ENCODE measurements at places on chromosomes 12 and 14.

DNA sequence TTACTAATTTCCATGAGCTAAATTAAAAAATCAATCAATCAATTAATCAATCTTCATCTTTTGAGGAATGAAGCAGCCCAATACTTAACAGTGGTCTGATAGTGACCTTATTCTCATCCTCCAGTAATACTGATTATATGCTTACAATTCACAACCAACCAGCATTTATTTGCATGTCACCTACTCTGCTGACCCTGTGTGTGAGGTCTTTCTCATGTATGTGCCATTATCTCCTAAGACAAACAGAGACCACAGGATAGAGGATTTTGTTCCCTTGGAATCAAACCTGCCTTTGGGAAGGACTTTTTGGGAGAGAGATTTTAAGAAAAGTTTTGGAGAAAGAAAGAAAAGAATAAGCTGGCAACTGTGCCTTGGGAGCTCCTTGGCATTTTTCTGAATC is 197.2 kb downstream of the NRXN3 start:
- DNase-seq, result no peak

DNA sequence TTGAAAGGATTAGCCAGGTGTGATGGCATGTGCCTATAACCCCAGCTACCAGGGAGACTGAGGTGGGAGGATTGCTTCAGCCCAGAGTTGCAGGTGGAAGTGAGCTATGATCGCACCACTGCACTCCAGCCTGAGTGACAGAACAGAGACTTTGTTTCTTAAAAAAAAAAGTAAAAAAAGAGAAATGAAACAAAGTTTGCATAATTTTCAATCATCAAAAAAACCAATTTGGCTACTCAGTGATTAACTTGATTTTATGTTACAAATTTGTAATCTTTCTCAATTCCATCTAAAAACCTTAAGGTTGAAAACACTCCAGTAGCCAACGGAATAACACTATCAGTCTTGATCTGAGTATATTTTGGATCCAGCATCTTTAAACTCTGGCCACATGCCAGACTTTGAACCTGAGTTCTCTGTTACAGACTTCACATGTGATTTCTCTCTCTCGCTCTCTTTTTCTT is 12.6 kb upstream of the DENND5B start:
- no peak for DNase-seq

- no peak for DNase-seq
These were observed 873.2 kb downstream of the NRXN3 start for GRCh38 chr14:79043194-79043889.

GRCh38 chr12:53907103-53907502 is 31.5 kb upstream of the HOXC13 start:
- DNase-seq, result no peak

GRCh38 chr12:26402648-26403047 is 207.3 kb downstream of the SSPN start:
- DNase-seq, result no peak

GRCh38 chr14:79584679-79585078 is 626.6 kb downstream of the DIO2 start:
- no peak for DNase-seq

DNA sequence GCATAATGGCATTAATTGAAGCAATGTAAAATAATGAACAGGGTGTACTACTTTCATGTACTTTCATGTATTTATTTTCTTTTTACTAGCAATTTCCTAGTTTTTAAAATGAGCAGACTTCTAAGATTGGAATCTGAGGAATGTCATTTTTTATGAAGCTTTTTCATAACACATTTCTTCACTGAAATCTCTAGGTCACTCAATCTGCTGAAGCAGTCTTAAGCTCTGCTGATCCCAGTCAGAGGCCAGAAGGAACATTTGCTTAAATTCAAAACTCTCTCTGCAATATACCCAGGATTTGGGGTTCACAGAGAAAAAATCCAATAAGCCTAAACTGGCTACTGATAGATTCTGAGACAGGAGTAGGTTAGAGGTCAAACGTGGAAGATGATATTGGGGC is 73.6 kb upstream of the CNTN1 start:
- DNase-seq, result no peak

DNA sequence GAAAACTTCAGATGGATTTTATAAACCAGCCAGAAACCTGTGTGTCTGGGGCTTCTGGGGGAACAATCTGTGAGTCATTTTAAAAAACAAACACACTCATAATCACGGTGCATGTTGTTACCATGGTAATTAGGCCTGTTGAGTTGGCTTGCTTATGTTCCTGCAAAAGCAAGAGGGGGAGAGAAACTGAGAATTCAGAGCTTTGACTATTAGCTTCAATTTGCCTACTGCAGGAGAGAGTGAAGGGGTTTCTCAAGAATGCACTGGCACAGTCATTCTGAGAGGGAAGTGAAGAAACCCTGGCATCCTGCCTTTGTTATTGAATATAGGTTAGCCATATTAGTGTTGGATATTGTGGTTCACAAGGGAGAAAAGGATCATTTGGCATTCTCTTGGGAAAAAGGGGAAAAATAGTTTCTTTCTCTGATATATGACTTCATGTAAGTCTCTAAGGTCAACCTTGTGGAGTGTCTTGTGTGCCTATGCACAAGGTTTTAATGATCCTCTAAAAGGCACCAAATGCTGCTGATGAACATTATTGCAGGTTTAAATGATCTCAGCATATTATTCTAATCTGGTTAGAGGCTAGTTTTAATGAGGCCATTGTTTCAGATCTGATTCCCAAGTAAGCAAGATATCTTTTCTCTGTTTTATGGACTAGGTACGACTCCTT is 12.9 kb downstream of the GNG2 start:
- no peak for DNase-seq

- DNase-seq, result no peak
These were observed 13.2 kb downstream of the PLBD1 start for GRCh38 chr12:14554281-14555007.

- DNase-seq, result no peak
These were observed 341.3 kb upstream of the FBXO33 start for GRCh38 chr14:39773387-39774126.

DNA sequence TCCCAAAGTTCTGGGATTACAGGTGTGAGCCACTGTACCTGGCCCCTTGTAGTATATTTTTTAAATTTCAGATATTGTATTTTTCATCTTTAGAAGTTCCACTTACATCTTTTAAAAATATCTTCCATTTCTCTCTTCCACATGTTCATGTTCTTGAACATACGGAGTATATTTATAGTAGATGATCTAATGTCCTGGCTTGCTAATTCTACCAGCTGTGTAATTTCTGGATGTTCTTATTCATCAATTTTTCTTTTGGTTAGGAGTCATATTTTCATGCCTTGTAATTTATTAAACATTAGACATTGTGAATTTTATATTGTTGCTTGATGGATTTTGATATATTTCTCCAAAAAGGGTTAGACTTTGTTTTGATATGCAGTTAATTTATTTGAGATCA is 30.8 kb downstream of the NTN4 start:
- no peak for DNase-seq

GRCh38 chr12:70692681-70693288 is 55.6 kb upstream of the PTPRB start:
- no peak for DNase-seq

- no peak for DNase-seq
These were observed 1028.9 kb upstream of the TMEM132C start for GRCh38 chr12:127238107-127238506.

DNA sequence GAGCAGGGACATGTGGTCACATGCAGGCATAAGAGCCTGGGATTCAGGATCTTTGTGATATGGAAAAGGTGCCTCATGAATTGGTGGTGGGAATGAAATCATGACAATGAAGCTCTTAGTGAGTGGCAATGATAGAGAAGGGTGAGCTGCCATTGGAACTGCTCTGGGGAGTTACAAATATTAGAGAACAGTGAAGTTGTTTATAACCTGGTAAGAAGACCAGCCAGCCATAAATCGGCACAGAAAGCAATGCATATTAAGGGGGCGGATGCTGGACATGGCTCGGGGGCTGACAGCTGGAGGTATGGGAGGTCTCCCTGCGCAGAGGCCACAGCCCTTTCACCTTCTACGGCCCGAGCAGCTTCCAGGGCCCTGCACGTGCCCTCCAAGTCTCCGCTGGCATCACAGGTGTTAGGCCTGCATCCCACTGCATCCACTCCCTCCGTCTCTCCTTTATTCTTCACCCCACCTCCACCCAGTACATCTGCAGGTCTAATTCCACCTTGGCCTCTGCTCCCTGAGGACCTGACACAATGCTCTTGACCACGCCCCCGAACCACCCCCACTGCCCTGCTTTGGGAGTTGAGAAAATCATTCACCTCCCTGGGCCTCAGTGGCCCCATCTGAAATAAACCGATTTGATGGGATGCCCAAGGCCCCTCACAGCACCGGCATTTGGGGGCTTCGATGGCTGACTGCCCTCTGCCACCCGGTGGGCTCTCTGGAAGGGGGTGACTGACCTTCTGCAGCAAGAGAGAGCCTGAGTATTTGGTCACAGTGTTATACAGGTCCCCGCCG is 4.1 kb downstream of the CACNA2D4 start:
- no peak for DNase-seq

- DNase-seq, result no peak
These were observed at the start of gene OR4K5 for GRCh38 chr14:19920021-19920657. TSS of gene OR4K5 (plus strand) at chr14:19920607. CDS start at chr14:19920607, 0 bp downstream.

- no peak for DNase-seq
These were observed 113.2 kb downstream of the RBM19 start for GRCh38 chr12:113852695-113853490.

DNA sequence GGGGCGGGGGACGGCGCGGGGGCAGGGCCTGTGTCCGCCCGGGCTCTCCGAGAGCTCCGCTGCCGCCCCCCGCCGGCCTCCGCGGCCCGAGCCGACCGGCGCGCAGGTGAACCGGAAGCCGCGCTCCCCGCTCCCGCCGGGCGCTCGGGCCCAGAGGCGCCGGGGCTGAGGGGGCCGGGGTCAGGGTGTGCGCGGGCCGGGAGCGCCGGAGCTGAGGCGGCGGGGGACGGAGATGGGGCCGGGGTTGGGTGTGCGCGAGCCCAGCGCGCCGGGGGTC is 431 bp downstream of the HIP1R start:
- no peak for DNase-seq

DNA sequence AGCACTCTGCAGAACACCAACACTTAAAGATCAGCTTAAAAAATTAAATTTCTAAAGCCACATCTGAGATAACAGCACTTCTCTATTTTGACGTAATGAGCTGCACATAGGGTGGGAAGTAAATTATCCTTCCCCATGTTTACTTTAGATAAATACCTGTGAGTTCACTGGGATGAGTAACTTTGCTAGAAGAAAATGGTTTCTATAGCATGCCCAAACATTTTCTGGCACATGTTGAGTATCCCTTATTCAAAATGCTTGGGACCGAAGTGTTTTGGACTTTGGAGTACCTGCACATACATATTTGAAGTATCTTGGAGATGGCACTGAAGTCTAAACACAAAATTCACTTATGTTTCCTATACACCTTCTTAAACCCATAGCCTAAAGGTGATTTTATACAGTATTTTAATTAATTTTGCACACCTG is 6.6 kb downstream of the SLC38A2 start:
- no peak for DNase-seq

DNA sequence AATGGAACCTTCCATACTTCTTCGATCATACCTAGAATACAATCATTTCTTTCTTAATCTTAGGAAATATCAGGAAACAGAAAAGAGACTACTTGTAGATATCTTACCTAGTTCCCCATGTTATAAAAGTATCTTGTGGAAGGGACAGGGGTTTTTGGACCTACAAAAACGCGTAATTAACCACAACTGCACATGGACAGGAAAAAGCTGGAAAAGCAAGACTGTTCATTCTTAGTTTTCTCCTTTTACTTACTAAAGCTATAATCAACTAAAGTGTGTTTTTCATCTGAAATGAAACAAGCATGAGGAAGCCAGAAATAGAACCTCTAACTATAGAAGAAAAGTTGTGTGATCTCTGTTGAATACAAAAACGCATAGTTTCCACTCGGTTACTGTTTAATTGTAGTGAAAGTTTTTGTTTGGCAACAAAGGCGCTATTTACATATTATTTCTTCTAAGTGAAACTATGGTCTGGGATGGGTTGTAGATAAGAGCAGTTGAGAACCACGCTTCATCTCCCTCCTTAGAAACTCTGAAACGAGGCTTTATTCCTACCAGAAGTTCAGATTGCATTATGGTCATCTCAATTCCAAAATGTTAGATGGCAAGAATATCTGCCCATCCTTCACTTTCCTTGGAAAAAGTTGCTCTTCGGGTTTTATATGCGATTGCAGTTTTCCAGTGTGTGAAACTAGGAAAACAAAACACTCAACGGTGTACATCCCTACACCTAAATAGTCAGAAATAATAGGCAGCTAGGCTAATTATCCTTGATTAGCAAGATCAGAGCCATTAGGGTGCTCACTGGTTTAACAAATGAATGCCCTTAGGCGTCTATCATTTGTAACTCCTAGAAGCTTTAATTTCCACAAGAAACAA is 1.1 kb downstream of the BCAT1 start:
- no peak for DNase-seq

- no peak for DNase-seq
These were observed 51.3 kb upstream of the DICER1 start for GRCh38 chr14:95208598-95208997.

DNA sequence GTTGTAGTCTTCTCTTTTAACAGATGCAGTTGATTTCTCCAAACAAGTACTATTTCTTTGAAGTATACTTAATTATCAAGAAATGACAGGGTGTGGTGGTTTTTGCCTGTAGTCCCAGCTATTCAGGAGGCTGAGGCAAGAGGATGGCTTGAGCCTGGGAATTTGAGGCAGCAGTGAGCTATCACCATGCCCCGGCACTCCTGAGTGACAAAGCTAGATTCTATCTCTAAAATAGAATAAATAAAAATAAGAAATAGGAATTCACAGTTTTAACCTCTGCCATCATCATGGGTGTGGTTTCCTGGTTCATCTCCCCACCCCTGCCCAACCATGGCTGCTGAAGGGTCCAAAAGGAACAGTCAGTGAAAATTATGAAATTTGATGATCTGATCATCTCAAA is 290.2 kb upstream of the FLRT2 start:
- DNase-seq, result no peak

DNA sequence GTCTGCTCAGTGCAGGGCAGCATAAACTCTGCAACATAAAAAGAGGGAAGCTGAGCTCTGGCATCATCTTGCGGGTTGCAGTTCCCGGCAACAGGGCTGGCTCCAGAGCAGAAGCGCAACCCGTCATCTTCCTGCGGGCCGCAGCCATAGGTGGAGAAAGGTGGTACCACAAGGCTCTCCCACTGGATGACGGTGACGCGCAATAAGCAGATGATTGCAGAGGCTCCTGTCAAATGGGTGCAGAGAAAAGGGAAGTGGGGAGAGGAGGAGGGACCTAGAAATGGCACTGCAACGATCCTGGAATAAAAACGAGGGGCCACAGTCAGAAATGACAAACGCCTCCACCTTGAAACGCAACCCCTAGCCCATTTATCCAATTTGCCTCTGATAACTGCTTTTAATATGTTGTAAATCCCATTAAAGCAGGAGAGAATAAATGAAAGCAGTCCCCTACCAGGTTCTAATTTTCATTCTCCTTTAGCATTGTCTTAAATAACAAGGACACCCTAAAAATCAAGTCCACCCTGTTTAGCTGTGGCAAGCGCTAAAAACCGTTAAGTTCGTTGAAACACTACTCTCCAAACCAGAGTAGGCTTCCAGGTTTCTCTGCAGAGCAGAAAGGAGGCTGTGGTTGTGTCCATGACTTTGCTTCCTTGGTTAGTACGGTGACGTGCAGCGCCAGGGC is 30.9 kb upstream of the TUBA1C start:
- no peak for DNase-seq

Data from central memory CD8-positive, alpha-beta T cell (primary cell).